GM18507 (cell line): ENCODE measurements at places on chromosomes 11 and 22.

- peak; percentile 95 for DNase-seq
These were observed 11.8 kb downstream of the LTBP3 start for GRCh38 chr11:65546217-65546958.

- DNase-seq = no peak
These were observed 563.0 kb downstream of the MIAT start for GRCh38 chr22:27220339-27220738.

DNA sequence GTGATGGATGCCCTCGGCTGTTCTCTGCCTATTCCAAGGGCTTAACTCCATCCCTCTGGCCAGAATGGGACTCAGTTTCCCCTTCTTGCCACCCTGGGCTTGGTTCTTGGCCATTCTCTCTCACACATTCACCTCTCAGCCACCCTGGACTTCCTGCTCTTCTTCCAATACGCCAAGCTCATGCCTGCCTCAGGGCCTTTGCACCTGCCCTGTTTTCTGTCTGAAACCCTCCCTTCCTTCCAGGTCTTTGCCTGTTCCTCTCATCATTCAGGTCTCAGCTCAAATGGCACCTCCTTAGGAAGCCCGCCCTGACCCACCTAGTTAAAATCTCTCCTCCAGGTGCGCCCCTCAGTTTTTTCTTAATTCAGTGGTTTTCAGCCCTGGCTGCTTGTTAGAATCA lies 76.6 kb upstream of the TP53I11 start:
- DNase-seq = no peak

DNA sequence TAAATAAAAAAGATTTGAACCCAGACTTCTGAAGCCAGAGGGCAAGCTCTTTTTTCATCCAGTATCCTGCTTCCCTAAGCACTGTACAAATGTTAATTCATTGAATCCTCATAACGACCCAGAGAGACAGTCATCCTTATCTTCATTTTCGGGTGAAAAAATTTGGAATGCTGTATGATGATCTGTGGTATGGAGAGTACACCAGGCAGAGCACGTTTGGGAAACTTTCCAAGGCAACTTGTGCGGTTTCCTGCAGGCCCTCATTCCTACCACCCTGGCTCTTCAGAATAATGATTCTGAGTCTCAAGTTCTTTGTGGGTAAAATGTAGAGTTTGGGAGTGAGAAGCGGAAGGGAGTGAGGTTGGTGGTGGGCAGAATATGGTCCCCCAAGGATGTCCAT lies 177.9 kb upstream of the CADM1 start:
- no peak for DNase-seq

DNA sequence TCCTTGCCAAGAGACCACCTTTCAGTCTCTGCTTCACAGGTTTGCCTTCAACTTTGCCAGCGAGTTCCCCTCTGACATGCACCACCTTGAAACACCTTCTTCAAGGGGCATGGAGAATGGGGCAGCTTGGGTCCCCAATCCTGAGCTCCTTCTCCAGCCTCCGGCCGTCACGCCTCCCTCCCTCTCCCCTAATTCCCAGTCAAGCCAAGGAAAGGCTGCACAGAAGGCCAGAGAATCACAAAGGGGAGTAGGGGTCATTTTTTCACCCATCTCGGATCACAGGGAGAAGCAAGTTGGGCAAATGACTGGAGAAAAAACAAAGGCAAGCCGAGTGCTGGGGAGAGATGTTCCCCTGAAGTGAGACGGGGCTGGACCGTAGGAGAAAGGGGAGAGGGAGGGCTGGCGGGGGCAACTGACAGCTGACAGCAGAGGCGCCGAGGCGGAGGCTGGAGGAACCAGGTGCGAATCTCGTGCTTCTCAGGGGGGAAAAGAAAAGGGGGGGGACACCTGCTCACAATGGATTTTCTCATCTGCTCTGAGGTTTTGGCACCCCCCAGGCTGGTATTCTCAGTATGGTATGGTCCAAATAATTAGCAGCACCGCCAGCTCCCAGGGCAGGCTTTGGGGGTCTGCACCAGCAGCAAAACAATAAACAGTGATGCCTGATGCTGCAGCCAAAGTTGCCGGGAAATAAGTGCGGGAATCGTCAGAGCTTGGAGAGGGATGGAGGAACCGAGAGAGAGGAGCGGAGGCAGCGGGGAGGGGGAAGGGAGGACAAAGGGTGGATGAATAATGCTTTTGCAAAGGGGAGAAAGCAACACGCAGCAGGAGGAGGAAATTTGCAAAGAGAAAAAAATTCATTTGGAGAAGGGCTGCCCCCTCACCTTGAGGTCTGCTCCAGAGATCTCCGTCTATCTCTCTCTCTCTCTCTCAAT lies 644 bp downstream of the YPEL4 start:
- no peak for DNase-seq

- DNase-seq = no peak
These were observed 408 bp downstream of the PPP2R5B start for GRCh38 chr11:64924910-64925284.

GRCh38 chr11:114060392-114061047 lies 1.0 kb downstream of the ZBTB16 start:
- DNase-seq = no peak

DNA sequence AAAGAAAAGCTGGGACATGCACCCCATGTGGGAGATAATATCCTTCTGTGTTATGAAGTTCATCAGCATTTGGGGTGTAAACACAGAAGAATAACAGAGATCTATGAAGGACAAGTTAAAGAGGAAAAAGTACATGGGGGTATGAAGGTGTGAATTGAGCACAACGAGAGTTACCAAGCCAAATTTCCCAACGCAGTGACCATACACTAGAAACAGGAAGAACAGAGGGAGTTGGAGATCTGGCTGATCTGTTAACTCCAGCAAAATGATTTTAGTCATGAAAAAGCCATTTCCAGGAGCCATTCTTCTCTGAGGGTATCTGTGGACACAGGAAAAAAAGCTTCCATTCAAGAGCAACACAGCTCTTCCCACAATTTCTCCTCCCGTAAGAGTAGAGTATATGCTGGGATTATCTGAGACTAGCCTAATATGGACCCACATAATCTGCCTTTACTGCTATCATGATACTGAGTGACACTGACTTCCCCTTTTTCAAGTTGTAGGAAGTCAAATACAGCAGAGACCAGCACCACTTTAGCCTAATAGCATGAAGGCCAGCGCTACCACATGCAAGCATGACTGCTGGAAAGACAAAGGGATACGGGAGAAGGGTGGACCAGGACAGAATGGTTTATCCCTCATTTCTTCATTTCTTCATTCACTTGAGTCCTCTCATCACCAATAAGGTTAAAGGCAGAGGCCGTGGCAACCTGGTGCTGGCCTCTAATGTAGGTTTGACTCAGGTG lies 19.6 kb upstream of the OR8D2 start:
- DNase-seq = no peak

GRCh38 chr11:133803026-133803425 lies 42.3 kb downstream of the SPATA19 start:
- no peak for DNase-seq

DNA sequence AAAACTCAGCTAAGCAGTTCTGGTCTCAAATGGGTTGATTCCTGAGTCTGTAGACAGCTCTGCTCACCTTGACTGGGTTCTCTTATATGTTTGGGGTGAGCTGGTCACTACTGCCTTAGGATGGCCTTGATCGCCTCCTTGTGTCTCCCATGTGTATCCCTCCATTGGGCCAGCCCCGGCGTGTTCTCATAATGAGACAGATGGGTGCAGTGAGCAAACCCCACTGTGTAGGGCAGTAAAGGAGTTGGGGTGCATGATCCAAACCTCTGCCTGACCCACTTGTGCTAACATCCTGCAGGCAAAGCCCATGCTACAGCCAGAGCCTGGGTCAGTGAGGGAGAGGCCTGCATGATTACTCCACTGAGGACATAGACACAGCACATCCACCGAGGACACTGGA lies 657.6 kb downstream of the BRD1 start:
- DNase-seq = no peak

GRCh38 chr11:19701421-19701820 lies 11.2 kb upstream of the NAV2 start:
- DNase-seq = no peak

GRCh38 chr11:94741022-94741679 lies 27.0 kb upstream of the AMOTL1 start:
- no peak for DNase-seq

DNA sequence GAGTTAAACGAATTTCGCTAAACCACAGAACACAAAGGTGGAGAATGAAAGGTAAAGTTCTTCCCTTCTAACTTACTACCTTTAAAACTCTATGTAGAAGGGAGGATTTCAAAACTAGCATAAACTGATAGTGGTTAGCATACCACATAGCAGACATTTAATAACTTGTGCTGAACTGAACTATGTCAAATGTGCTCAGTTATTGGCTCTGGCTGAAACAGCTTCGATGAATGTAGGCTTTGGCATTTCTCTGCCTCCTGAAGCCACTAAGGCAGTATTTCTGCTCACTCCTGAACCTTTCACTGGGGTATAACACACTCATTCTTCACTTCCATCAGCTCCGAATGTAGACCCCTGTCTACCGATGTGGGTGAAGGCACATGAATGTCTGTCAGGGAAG lies 1188.1 kb downstream of the LRRC4C start:
- DNase-seq = no peak

DNA sequence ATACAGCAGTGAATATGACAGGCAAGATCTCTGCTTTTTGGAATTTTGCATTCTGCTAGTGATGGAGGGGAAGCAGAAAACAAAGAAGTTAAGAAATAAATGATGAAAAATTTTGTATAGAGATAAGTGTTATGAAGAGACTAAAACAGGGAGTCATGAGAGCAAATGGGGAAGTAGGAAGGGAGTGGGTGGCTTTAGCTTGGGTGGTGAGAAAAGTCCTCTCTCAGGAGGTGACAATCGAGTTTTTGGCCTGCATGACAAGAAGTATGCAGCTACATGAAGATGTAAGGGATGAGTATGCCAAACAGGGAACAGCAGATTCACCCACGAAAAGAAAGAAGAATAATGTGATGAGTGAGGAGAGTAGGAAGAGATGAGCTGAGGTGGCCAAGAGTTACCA lies 80.7 kb upstream of the MPPED2 start:
- DNase-seq = no peak

GRCh38 chr22:30474121-30474520 lies 2.3 kb upstream of the SEC14L3 start:
- no peak for DNase-seq

- DNase-seq = no peak
These were observed 25.5 kb downstream of the IL18BP start for GRCh38 chr11:72024069-72024754.
